ENCODE measurements at places on chromosomes 16 and 17. TPM values are rescaled to one million over a fixed set of nuclear protein-coding genes. Genes with fewer than 3 reads are reported as not detected.

GUCY2D gene
- not detected for total RNA-seq

SIAH1 gene
- 45.9 TPM for total RNA-seq

TLCD3B gene
- total RNA-seq: not detected

GDPD1 gene
- 22.1 TPM for total RNA-seq

DNA sequence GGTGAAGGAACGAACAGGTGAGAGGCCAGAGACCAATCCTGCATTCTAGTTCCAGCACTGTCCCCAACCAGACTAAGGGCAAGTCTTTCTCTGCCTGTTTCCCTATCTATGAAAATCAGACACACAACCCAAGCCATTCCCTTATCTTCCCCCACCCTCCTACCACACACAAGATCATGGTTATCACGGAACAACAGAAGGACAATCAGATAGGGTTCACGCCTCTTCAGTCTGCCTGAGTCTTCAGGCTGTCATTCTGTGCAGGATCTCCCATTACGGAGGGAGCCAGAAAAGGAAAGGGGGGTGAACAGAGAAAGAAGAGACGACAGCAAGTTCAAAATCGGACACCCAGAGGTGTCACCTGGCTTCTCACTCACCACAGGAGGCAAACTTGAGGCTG lies 11.1 kb downstream of the TLE7 start:
- DNase-seq: no peak

DNA sequence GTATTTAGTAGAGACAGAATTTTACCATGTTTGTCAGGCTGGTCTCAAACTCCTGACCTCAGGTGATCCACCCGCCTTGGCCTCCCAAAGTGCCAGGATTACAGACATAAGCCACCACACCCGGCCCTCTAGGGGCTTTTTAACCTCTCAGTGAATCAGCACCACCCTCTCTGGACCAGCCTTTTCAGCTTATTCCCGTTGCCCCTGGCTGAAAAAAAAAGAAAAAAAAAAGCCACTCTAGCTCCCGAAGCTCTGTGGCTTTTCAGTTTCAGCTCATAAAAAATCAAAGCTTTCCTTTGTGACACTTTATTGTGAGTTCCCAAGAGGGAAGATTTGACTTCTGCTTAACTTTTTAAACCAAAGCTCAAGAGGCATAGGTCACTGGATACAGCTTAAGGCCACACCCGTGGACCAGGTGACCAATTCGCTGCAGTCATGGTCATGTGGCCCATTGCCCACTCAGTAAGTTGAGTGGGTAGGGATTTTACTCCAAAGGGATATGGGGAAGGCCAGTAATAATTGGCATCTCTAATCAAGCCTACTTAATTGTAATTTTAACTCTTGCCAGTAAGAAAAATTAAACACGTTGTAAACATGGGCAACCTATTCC lies 46.6 kb upstream of the MED13 start:
- peak; percentile 50 for DNase-seq

DNA sequence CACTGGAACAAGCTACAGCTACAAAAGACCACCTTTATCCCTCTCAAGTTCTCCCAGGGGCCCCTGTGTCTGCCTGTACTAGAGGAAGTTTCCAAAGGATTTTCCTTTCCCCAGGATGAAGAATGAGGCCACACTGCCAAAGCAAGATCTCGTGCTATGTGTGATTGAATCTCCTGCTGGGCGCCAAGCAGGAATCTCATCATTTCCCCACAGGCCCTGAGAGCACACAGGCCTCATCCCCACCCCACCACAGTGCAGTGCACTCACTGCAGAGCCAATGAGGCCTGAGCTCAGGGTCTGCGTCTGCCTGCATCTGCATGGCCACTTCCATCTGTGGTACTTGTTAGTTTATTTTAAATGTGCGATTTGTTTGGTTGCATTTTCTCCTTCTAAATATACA lies 387.4 kb upstream of the ASIC2 start:
- no peak for DNase-seq

GRCh38 chr16:89711601-89712273 lies 9.0 kb downstream of the VPS9D1 start:
- DNase-seq: peak; percentile 74

GRCh38 chr17:39171933-39172332 lies 6.0 kb upstream of the ARL5C start:
- DNase-seq: no peak

- no peak for DNase-seq
These were observed 501.6 kb upstream of the PSMD7 start for GRCh38 chr16:73794994-73795393.
